ENCODE measurements at places on chromosomes 5 and 9.

DNA sequence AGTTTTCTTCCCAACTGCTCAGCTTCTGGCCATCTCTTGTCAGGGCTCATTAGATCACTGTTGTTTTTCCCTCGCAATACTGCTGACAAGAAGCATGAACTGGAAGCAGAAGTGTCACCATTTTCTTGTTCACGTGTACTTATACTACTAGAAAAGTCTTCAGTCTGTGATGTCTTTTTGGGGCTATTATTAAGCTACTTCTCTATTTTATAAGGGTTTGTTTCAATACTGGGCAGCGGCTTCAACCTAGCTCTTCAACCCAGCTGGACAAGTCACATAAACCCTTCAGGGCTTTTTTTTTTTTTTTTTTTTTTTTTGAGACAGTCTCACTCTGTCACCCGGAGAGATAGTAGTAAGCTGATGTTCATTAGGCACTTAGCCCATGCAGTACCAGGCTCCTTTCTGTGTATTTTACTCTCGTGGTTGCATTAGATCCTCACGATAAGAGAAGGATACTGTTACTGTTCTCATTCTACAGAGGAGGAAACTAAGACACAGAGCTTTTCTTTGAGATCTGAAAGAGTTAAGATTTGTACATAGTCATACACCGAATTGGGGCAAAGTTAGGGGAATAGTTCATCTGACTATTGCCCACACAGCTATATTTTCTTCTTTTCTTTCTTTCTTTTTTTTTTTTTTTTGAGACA is 20.5 kb downstream of the RAPGEF1 start:
- DNase-seq: no peak

GRCh38 chr5:72157625-72157962 is 50.3 kb downstream of the MAP1B start:
- no peak for DNase-seq

- no peak for DNase-seq
Observed at GRCh38 chr5:79516986-79517385, 3.1 kb upstream of the HOMER1 start.

DNA sequence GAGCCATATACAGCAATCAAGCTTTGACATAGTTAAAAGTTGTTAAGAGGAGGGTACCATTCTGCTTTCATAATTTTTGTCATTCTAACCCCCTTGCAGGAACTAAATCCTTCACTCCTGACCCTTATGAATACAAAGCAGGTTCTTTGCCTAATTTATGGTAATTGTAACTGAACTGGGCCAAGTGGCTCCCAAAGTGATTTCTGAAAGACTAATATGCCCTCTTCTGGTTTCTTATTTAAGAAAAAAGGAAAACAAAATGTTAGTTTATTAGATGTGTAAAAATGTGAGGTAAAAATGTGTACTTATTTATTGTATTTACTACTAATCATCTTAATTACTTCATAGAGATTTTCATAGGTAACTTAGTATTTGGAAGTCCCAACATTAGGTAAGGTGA is 268.5 kb downstream of the BNC2 start:
- no peak for DNase-seq

GRCh38 chr9:89410022-89410421 is 87.9 kb downstream of the SEMA4D start:
- DNase-seq: no peak

DNA sequence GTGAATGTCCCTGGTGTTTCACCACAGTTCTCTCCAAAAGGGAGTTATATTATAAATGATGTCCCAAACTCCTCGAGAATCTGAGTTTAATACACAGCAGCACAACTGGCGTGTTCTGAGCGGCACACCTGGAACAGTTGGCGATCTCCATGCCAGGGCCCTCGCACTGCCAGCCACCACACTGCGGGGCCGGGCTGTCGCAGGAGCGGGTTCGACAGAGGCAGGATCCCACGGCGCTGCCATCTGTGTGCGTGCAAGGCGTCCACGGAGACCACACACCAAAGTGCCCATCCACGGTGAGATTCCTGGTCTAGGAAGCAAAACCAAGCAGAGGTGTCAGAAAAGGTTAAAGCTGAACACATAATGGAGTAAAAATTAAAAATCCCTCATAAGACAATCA is 423.3 kb downstream of the SEMA5A start:
- no peak for DNase-seq

DNA sequence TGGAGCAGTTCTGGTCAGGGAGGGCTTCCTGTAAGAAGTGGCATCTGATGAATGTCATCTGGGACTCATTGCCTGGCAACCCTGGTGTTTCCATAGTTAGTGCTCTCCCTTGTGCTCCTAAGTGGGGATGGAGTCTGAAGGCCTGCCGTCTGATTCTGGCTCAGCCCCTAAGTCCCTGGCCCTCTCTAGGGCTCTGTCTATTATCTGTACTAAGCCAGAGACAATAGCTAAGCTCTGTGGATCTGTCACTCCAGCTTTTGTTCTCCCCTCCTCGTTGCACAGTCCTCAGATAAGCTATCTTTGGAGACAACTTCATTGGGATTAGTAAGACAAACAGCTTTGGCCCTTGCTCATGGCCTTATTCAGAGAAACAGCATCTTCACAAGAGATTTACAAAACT is 30.6 kb upstream of the TTC1 start:
- DNase-seq: no peak

- no peak for DNase-seq
Observed at GRCh38 chr5:66436721-66437120, 159.5 kb upstream of the MAST4 start.
